ENCODE measurements at places on chromosomes 3 and 15.

DNA sequence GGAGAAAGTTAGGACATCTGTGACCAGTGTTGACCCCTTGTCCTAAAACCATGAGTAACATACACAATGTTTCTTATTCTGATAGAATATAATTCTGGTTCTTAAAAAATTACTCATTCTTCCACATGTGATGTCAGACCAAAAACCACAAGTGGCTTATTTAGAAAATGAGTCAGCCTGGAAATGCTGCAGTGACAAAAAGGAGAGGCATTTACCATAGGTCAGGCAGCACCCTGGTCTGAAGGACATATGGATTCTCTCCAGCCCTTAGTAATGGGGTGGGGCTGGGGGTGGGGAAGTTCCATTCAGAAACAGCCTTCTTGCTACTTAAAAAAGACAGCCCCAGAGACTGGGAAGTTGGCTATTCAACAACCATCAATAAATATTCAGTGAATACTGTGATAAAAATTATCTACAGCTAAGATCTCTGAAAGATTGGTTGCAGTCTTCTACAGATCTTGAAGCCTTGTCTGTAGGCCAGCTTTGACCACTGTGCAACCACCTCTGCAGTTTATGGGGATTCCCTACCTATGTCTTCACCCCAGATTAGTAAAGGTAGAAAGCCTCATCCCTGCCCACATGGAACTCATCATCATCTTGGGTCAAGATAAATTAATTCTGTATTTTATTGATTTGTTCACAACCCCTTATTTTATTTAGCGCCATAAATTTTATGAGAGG is 34.9 kb upstream of the TIMP4 start:
- DNase-seq: peak; percentile 94

GRCh38 chr3:112090887-112091586 is 4.8 kb downstream of the C3orf52 start:
- no peak for DNase-seq

DNA sequence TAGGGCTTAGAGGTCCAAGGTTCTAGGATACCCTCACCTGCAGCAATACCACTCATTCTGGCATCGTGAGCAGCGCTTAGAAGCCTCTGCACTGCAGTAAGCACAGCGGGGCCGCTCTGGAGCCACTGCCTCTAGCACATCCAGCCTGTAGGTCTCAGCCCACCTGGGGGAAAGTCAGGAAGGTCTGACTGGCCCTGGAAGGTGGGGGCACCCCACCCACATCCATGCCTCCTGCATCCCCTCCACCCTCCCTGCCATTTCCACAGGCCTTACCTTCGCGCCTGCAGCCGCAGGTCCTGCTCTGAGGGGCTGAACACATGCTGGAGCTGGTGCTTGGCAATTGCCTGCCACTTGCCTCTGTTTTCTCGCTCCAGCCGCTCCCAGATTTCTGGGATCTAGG is 901 bp upstream of the RASSF1 start:
- DNase-seq: no peak

DNA sequence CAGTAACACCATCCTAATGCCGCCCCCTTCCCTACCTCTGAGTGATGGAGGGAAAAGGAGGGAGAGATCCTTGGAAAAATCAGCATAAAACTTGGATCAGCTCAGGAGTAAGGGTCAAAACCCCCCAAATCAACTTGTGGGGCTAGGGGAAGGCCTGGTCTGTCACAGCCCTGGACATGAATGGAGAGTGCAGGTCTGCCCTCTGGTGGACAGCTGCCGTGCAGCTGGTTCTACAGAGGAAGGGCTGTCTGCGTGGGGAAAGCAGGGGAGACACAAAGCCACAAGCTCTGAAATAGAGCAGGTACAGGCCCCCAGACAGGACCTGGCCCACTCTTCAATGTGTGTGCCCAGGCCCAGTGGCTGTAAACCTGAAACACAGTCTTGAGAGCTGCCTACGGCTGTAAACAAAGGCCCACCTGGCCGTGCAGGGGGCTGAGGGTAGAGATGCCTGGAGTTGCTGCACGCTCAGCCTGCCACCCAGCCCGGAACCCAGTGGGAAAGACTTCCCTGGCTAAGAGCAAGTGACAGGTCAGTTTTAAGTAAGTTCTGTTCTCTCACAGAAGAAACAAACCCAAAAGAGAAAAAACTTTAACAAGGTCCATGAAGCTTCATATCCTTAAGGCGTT is 16.4 kb downstream of the CLK3 start:
- DNase-seq: no peak

GRCh38 chr15:40702077-40702476 is 7.1 kb downstream of the RAD51 start:
- no peak for DNase-seq

DNA sequence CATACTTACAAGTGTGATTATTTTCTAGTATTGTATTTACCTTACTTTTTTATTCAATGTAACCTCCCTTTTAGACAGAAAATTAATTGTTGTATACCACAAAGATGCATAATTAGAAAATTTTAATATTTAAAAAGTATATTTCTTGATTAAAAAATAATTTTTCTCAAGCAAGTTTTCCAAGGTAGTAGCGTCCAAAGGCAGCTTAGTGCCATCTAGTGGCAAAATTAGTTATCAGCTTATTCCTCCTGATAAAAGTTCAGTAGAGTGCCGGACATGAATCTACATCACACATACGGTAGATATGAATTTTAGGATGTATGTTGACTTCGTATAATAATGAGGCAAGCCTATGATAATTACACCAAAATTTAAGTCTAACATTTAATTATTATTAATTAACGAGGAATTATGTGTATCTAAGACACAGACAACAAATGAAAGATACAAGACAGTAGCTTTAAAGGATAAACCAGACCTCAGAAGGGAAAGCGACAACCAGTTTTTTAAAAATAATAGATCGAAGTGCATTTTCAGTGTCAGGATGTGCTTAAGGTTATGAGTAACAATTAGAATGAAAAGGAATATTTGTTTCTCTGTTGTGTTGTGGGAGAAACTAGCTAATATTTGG is 405.9 kb downstream of the ROBO1 start:
- peak; percentile 27 for DNase-seq

DNA sequence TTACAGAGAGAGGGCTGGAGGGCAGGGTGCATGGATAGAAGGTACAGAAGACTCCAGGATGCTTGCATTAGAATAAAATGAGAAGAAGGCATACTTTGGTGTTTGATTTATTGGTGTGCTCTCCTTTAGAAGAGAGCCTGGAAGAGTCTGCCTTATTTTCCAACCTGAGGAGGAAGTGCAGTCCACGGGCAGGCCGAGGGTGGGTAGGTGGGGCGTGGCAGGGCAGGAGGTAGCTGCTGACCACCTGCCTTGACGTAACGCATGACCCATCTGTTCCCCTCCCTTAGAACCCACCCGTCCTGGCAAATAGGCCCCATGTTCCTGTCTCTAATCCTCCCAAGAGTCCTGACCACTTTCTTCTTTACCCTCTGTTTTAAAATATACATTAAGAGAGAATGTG is 222.3 kb upstream of the LYSMD4 start:
- DNase-seq: no peak

- no peak for DNase-seq
Observed at GRCh38 chr15:60757273-60757672, 278.3 kb upstream of the ICE2 start.

DNA sequence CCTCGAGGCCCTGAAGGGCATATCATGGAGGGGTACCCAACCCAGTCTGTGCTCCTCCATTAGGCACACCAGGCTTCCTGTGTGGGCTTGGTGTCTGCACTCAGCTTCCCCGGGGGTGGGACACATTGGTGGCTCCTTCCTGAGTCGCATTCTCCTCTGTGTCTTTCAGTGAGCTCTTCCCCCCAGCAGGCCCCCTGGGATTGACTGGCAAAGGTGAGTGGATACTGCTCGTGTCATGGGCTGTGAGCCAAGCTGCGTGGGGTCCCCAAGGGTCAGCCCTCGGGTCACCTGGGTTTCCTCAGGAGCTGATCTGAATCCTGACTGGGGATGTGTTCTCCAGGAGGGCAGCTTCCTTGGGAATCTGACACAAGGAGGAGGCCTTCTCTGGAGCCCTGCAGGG is 231.0 kb downstream of the SNRPN start:
- no peak for DNase-seq

- DNase-seq: peak; percentile 8
Observed at GRCh38 chr3:36496684-36497633, 116.7 kb downstream of the STAC start.

DNA sequence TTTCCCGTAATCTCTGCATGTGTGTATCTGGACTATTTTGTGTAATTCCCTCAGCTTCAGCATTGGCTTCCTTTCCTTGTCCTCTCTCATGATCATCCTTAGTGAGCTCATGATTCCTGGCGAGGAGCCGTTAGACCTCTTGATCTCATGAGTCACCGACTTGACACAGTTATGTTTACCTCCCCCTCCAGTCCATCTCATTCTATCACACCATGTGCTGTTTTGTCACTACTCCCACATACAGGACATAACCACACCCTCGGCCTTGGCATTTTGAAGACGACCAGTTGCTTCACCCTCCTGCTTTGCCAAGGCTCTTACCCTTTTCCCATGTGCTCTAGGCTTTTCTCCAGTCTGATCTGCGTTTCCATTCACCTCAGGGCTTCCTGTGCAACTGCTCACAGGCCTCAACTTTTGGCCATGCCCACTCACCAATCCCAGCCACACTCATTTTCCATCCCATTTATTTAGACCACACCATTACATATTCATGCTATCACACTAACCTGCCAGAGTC is 41.5 kb downstream of the CP start:
- DNase-seq: peak; percentile 99

DNA sequence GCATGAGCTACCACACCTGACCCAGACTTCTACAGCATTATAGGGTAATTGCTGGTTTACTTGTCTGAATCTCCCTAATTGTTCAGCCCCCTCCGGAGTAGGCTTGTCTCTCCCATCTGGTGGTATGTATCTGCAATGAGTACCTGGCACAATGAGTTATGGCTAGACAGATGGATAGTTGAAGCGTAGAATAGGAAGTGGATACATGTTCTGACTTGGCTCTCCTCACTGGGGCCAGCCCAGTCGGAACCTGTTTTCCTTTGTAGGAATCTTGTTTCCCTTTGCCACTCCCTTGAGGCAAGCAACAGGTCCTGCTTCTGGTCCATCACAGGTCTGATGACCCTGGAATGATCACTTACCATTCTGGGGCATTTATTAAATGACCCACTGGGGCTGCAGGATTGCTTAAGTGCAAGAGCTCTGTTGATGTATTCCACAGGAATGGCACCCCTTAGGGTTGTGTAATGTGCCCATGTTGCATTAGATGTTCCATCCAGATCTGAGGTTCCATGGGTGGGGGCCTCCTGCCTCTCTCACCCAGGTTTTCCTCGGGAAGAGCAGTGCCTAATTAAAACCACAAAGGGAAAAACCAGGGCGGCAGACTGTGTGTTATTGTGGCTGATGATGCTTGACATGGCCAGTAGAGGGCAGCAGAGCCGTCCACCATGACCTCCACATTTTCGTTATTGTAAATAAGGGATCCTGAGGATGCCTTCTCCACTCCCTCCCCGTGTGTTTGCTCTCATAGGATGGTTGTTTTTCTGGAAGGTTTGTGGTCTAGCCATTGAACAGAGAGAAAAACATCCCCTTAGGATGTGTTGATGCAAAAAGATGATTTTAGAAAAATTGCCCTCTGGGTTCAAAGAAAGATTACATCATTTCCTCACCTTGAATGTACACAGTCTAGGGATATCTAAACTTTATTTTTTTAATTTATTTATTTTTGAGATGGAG is 58.0 kb downstream of the CMTM8 start:
- DNase-seq: peak; percentile 20

DNA sequence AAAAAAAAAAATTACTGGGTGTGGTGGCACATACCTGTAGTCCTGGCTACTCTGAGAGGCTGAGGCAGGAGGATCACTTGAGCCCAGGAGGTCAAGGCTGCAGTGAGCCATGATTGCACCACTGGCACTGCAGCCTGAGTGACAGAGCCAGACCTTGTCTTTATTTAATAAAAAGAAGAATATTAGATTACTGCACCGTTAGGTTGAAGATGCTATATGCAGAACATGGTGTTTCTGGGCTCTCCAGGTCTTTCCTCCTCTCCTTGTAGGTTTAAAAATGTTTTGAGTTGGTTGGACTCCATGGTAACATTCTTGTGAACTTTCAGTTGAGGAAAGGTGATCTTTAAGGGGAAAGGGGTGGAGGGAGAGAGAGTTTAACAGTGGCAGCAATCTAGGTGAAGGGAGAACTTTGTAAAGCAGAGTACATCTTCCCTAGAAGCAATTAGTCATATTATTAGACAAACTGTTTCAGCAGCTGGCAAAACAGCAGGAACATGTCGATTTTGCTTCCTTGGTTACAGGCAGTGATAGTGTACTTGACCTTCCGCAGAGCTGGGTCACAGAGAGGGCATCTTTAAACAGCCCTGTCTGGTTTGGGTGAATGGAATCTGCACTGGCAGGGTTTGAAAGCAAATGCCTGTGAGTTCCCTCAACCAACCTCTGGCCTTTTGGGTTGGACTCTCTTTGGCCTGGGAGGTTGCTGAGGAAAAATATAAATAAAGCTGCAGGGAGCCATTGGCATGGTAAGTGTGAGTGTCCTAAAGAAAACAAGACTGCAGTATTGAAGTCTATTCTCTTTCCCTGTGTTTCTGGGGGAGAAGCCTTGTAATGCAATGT is 42.8 kb downstream of the NR2C2 start:
- DNase-seq: no peak

- no peak for DNase-seq
Observed at GRCh38 chr3:123157209-123157597, 44.5 kb upstream of the SEC22A start.

GRCh38 chr3:11172096-11172690 is 17.9 kb downstream of the HRH1 start:
- no peak for DNase-seq

DNA sequence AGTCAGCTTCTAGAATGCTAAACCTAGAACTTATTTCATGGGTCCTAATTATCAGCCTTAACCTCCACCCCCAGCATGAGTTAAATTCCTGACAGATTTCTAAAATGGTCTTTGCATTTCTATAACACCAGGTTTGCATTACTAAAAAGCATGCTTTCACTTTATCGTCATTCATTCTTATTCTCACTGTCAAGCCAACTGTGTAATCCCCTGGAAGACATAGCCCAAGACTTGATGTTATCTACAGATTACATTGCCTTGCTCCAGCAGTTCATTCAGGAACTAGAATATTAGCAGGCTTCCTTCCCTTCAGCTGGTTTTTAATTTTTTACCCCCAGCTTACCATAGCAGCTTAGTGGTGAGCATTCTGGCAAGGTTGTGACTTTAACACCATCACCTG is 184.0 kb downstream of the SLCO3A1 start:
- DNase-seq: no peak

DNA sequence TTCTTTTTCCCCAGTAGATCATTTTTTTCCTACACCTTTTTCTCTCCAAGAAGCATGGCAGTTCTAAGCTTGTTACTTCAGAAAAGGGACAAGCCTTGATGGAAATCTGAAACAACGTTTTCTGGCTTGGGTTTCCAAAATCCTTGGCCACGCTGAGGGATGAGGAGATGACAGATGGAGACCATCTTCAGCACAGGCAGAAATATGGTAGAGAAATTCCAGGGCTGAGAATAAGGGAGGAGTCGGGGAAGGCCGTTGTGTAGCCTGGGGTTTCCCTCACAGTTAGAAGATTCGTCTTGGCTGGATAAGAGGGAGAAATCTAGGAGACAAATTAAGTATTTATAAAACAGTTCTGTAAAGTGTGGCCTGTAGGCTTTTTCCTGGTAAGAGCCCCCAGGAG is 33.9 kb upstream of the STT3B start:
- DNase-seq: no peak
